ENCODE measurements at places on chromosomes 6 and 20.

GRCh38 chr6:85685713-85686112, 43.0 kb upstream of the SYNCRIP start:
- no peak for DNase-seq

DNA sequence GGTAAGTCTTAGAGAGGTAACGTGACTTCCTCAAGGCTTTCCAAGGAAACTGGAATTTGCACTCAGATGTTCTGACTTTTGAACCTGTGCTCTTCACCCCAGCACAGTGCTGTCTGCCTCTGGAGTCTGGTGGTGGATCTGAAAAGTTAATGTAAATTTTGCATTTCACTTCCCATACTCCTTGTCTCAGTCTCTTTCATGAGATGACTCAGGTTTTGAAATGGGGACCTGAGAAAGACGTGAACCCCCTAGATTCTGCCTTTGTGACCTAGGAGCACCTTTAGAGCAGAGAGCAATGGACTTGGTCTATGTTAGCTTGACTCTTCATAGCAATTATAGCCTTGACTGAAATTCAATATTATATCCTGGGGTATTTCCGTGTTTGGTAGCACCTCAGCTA, 223.0 kb downstream of the QKI start:
- no peak for DNase-seq

DNA sequence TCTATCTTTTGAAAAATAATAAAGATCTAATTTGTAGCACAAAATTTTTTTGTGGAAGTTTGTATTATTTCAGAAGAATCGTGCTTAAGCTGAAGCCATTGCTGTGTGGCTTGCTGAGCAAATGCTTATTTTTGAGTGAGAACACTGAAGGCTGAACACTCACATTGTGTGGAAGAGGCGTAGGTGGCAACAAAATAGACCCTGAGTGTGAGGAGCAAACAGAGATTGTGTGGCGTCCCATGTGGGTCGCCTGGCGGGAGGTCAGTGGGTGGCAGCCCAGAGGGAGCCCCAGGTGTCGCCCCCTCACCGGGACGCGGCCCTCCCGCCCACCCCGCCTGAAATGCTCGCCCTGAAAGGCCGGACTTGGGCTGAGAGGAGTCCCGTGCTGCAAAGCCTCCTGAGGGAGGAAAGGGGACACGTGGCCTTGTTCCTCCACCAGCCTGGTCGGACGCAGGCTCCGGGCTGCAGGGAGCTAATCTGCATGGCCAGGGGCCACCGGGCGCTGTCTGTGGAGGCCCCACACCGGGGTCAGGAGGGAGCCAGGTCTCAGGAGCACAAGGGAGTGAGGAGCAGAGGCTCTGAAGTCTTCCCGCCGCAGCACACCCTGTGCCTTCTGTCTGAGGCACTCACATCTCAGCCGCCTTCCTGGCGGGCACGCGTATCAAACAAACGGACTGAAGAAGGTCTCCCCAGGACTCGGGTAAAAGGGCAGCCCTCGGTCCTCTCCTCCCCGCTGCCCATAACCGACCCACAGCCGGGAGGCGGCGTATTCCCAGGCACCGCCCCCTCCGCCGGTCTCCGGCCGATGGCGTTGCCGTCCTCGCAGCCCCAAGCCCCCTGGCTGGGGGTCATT, 15.9 kb downstream of the DDO start:
- no peak for DNase-seq

DNA sequence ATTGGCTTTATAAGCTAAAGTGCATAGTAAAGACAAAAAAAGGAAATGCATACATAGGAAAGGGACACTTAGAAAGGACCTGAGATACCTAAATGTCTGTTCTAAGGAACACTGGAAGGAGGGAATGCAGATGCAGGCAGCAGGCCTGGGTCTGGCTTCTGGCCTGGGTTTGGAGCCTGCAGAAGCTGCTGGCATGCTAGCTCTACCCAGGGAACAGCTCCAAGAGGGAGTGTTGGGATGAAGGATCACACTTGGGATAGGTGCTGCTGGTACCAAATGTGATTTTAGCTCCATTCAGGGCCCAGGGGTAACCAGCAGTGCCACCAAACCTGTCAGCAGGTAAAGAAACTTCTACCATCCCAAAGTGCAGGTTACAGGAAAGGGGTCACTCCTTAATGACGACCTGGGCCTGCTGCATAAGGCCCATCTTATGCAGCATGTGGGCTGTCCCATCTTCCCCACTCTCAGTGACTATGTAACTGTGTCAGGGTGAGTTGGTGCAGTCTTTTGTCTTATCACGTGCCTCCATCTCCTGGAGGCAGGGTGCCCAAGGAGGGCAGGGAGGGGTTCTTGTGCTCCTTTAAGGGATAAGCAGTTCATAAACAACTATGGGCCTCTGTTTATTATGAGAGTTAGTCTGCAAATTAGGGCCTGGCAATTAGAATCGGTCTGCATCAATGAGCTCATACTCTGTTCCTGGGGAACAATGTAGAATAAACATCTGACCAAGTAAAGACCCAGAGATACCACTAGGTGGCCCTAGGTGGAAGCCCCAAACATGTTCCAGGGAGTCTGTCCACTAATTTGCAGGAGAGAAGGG, 26.9 kb downstream of the DDX27 start:
- peak; percentile 31 for DNase-seq

DNA sequence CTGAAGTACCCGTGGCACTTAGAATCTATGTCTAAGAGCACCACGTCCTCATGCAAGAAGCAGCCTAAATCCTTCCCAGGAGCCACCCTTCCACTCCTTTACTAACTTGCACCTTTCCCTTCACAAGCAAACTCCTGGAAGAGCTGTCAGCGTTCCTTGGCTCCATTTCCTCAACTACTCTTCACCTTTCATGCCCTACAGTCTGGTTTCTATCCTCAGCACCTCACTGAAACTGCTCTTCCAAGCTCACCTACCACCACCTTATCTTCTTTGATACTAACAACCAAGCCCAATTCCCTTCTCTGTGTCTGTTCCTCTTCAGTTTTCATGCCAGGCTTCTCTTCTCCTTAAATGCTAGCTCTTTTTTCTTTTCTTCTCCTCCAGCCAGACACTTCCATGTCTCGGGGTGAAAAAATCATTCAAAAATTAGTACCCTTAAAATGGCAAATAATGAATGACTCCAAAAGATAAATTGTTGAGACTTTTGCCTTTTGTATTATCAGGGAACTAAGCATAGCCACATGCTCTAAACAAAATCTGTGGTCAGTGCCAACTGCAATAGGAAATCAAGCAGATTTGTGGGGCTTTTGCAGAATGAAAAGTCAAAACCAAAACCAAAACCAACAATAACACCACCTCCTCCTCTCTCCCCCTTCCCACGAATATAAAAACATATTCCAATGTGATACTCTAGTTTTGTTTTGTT, 149.6 kb upstream of the KCNK16 start:
- peak; percentile 8 for DNase-seq

DNA sequence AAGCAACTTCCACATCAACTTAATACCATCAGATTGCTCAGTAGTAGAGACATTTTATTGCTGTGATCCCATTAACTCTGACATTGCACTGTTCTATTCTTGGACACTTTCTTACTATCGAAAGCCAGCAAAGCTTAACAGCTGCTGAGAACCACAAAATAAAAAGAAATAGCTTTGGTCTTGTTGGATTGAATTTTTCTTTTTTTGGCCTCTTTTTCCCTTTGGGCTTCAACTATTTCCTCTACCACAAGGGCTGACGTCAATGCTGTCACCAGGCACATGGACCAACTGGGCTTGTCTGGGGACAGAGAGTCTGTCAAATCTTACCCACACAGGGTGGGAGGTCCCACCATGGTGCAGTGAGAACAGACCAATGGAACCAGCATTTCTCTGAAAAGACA, 63.4 kb upstream of the ENPP5 start:
- no peak for DNase-seq

GRCh38 chr6:147180926-147181325, 23.3 kb upstream of the STXBP5 start:
- no peak for DNase-seq

DNA sequence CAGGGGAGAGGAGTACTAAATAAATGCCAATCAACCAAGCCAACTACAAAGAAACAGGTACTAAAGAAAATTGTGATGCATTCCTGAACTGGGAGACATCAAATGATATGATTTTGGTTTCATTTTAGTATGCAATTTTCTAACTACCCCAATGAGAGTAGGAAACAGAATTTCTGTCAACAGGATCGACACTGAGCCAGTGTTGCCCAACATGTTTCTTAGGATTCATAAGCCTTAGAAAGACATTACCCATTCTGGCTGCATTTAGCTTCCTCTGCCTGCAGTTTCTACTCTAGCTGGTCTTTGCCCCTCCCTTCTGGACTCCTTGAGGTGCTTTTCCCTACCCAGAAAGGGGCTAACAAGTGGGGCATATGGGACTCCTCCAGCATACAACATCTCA, 49.8 kb downstream of the KCTD20 start:
- no peak for DNase-seq

DNA sequence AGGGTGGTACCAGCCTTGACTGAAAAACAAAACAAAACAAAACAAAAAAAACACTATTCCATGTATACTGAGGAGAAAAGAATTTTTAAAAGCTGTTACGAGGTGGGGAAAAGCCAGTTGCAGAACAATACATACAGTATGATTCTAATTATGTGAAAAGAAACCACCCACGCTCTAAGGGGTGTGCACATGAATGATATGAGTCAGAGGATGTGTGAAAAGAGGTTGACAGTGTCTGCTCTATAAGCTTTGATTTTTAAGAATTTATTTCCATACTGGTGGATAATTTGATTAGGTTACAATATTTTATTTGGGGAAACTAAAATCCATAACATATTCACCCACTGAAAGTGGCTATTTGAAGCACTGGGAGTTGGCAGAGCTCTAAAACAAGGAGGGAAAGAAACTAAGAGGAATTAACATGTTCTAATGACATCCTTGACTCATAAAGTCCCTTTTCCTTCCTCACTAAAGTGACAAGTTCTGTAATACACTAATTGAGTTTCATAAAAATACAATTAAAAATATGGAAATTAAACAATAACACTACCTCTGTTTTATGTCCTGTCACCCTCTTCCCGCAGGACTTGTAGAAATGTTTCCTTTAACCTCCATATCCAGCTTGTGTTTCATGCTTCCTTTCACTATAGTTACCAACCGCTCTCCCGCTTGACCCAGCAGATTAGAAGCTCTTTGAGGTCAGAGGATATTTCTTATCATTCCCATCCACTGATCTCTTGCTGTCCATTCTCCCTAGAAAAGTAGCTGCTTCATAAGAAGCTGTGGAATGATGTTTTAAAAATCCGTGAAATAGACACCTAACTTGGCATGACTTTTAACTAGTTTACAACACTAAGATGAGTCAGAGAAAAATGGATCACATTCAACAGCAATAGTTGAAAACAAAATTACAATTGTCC, 118.6 kb upstream of the CCDC28A start:
- DNase-seq, result no peak

Data from activated CD4-positive, alpha-beta T cell treated with anti-CD3 and anti-CD28 coated beads, Interleukin-2, amount 10 ng/mL, durations not matched to agents 7 days and 5 days (primary cell).